Putamen (tissue), 1 donor: ENCODE measurements at places on chromosomes 1 and 21.

- no peak for DNase-seq
Observed at GRCh38 chr1:17214876-17215544, 10.1 kb downstream of the PADI1 start.

DNA sequence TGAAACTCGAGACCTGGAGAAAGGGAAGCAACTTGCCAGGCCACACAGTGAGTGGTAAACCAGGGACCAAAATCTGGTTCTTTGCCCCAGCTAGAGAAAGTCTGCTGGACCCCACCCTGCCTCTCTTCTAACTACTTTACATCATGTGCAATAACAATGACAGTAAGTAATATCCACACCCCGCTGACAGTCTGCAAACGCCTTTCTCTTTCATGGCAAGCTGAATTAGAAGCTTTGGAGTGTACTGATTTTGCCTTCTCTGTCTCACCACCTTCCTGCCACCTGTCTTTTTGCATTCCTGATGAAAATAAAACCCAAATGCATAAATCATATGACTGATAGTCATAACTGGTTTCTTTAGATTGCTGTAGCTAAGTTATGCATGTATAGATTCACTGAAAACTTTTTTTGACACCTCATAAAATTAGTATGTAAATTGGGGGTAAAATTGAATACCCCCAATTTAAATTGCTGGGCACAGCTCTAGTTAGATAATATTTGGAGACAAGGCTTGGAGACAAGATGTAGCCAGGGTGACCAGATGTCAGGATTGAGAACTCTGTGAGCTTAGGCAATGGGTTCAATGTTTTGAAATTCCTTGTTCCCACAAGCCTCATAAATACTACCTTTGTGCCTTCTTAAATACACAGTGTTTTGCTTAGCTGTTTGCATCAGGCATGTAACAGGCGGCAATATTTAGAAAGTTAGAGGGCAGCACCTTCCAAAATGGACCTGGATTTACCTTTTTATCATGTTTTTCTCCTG lies 73.5 kb downstream of the ST6GALNAC5 start:
- no peak for DNase-seq

- DNase-seq, result no peak
Observed at GRCh38 chr1:177969825-177970371, at the start of gene SEC16B. TSS of gene SEC16B (minus strand) at chr1:177970058. CDS start at chr1:177967981, 2,077 bp downstream.

GRCh38 chr1:9247894-9248293 lies 13.3 kb downstream of the H6PD start:
- DNase-seq, result peak; percentile 68

- no peak for DNase-seq
Observed at GRCh38 chr1:185834371-185834905, 100.2 kb downstream of the HMCN1 start.

DNA sequence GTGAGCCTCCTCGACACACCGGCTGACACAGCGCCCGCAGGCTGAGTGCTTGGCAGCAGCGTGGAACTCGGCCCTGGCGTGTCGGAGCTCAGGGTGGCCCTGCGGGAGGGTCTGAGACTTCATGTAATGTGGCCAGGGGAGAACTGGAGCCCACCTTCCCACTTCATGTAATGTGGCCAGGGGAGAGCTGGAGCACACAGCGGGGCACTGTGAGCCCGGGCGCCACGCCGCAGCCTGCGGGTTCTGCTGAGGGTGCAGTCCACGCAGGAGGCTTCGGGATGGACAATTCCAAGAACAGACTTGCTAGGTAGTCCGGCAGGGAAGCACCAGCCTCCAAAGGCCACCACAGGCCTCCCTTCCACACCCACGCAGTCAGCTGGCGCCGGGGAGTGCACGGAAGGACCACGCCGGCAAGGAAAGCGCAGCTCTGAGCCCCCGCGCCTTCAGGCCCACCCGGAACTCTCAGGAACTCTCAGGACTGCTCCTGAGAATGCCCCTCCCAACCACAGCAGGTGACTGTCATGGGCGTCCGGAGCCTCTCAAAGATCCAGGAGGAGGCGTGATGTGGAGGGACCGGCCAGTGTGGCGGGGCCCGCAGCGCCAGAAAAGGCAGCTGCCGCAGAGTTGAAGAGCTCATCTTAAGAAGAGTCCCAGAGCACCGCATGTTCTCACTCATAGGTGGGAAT lies 19.3 kb upstream of the ADARB1 start:
- no peak for DNase-seq

DNA sequence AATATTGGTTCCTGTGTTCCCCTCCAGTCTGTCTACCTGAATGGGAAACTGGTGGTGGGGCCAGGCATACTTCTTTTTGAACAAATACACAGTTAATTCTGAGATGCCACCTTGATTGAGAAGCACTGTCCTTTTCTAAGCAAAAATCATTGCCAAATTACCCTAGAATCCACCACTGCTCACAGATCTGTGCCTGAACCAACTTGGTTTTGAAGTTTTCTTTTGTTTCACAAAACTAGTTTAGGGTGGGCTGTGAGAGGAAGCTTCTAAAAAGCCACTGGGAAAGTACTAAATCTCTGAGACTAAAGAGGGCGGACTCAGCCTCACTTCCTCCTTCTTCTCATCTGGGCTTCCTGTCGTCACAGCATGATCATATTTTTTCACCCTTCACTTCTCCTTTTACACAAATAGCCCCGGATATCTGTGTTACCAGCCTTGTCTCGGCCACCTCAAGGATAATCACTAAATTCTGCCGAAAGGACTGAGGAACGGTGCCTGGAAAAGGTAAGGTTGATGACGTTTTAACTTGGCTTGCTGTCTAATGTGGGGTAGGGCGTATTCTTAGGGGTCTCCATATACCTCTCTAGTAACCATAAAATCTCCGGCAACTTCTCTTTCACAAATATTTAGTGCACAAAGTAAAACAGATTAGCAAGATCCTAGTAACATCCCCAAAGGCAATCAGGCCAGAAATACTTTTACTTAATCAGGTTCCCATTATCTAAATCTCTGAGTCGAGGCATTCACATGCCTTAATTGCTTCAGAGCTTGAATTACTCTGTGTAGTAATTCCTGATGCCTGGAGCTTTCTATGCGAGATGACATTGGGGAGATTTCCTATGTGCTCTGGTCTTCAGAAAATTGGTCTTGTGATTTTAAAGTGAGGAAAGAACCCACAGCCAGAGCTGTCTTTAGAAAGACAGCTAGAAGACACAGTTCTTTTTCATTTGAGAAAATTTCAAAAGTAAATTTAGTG lies at the start of gene CD53:
Gene CD53 (plus strand): TSS at position 404 of the 976 bp plus-strand sequence. CDS start 18,261 bp downstream, outside the sequence.
- DNase-seq, result peak; percentile 25

- no peak for DNase-seq
Observed at GRCh38 chr1:31432592-31433395, 19.8 kb downstream of the SERINC2 start.

GRCh38 chr21:33039536-33039935 lies 13.8 kb downstream of the OLIG2 start:
- peak; percentile 94 for DNase-seq

DNA sequence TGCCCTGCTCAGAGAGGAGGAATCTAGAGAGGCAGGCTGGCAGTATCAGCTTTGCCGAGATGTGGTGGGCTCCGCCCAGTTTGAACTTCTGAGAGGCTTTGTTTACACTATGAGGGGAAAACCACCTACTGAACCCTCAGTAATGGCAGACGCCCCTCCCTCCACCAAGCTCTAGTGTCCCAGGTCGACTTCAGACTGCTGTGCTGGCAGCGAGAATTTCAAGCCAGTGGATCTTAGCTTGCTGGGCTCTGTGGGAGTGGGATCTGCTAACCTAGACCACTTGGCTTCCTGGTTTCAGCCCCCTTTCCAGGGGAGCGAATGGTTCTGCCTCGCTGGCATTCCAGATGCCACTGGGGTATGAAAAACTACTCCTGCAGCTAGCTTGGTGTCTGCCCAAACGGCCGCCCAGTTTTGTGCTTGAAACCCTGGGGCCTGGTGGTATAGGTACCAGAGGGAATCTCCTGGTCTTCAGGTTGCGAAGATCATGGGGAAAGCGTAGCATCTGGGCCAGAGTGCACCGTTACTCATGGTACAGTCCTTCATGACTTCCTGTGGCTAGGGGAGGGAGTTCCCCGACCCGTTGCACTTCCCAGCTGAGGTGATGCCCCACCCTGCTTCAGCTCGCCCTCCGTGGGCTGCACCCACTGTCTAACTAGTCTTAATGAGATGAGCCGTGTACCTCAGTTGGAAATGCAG lies 43.6 kb downstream of the C21orf91 start:
- DNase-seq, result no peak
